Endothelial cell of umbilical vein (primary cell): ENCODE measurements at places on chromosomes 16 and 17. TPM values are rescaled to one million over a fixed set of nuclear protein-coding genes. Genes with fewer than 3 reads are reported as not detected.
A peak's percentile ranks its signal among the peaks of the same experiment; 100 is the strongest.

- no peaks in the 10 kb centered on the region for H3K36me3 ChIP-seq
- DNase-seq = no peak
- H3K4me1 ChIP-seq = peaks cover 3% of the 10 kb centered on the region
- no peak overlapping the region for H3K27ac ChIP-seq
Observed at GRCh38 chr17:67605256-67605912, 112.4 kb upstream of the NOL11 start.

DNA sequence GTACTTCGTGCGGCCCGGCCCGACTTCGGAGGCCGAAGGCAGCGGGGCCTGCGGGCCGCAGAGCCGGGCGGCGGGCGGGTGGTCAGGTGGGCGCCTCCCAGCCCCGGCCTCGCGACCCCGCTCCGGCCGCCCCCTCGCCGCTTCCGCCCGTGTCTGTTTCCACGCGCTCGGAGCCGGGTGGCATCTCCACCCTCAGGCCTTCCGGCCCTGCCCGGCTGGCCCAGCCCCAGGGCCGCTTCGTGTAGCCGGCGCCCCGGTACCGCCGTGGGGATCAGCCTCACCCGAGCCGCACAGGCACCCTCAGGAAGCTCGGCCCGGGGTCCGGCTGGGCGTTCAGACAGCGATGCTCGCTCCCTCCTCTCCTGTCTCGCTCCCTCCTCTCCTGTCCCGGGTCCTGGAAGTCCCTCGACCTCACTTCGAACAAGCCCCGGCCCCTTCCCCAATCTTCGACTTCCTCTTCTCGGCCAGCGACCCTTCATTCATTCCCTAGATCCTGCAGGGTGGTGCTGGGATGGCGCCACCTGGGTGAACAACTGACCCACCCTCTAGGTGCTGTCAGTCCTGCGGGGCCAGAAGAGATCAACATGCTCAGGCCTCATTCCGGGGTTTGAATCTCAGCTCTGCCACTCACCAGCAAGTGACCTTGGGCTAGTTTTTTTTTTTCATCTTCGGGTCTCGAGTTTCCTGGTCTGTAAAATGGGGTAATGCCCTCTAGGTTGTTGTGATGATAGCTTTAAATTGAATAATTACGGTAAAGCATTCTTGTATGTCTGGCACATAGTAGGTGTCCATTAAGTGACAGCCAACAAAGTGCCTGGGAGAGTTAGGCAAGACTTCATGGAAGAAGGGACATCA, 610 bp downstream of the VPS4A start:
- peak overlapping the region; percentile 30 for H3K27ac ChIP-seq
- no peak for DNase-seq
- peak overlapping the region; percentile 56 for H3K4me3 ChIP-seq
- H3K36me3 ChIP-seq = peaks cover 10% of the 10 kb centered on the region
- H3K4me1 ChIP-seq = peaks cover 10% of the 10 kb centered on the region

GRCh38 chr16:80300876-80301275, 239.9 kb upstream of the DYNLRB2 start:
- H3K4me1 ChIP-seq = peaks cover 13% of the 10 kb centered on the region
- H3K4me3 ChIP-seq = no peak overlapping the region
- no peak for DNase-seq
- no peak overlapping the region for H3K27ac ChIP-seq
- H3K36me3 ChIP-seq = no peaks in the 10 kb centered on the region
- no peaks in the 10 kb centered on the region for H3K27me3 ChIP-seq

NFAT5 gene
- total RNA-seq = 42.0 and 49.5 TPM in 2 replicates

DNA sequence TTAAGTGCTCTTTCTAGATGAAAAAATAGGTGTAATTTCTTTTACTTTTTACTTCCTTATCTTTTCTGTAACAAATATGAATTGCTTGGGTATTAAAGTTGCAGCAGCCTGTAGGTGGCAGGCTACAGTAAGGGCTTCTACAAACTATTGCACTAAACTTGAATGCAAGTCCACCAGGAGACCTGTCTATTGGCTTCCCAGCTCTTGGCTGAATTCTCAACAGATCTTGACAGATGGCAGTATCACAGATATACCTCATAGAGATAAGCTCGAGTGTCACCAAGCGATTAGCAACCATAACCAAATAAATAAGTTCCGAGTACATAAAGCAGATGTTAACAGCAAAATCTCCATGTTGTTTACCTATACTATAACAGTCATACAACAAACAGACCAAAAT, 5.9 kb downstream of the BBS2 start:
- H3K4me3 ChIP-seq = no peak overlapping the region
- H3K27me3 ChIP-seq = no peaks in the 10 kb centered on the region
- H3K4me1 ChIP-seq = peaks cover 9% of the 10 kb centered on the region
- no peak overlapping the region for H3K27ac ChIP-seq

DNA sequence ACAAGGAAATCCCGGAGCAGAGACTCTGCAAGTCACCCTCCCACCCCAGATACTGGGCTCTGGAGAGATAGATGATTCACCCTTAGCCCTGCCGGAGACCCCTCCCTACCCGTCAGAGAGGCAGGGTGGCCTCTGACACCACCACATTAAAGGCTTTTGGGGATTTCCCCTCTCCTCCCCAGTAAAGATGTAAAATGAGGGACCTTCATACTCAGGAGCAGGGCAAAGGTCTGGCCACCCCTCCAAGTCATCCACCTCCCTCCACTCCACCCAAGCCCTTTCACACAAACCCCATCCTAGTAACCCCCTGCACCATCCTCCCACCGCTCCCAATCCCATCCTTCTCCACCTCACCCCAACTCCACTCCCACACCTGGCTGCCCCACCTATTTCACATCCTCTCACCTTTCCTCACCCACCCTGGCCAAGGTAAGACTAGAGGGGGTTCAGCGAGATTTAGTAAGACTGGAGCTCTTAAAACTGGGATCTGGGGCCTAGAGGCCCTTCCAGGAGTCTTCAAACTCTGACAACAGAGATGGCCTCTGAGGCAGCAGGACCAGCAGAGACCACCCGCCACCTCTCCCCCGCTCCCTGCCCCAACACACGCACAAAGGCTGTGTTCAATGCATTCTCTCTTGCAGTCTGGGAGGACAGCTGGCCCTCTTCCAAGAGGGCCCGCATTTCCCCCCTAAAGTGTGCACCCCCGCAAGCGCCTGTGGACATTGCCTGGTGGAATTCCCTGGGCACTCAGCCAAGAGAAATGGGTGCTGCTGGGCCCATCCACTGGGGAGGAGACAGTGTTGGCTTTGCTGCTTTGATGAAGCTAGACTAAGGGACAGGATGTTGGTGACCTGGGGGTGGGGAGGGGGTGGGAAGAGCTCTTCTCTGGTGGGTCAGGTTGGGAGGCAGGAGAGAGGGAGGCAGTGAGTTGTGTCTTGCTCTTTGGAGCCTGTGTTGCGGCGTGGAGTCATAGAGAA, 1.1 kb downstream of the ABAT start:
- peaks cover 6% of the 10 kb centered on the region for H3K4me1 ChIP-seq
- no peak overlapping the region for H3K27ac ChIP-seq
- H3K36me3 ChIP-seq = no peaks in the 10 kb centered on the region
- H3K27me3 ChIP-seq = no peaks in the 10 kb centered on the region
- H3K4me3 ChIP-seq = no peak overlapping the region
- no peak for DNase-seq

DNA sequence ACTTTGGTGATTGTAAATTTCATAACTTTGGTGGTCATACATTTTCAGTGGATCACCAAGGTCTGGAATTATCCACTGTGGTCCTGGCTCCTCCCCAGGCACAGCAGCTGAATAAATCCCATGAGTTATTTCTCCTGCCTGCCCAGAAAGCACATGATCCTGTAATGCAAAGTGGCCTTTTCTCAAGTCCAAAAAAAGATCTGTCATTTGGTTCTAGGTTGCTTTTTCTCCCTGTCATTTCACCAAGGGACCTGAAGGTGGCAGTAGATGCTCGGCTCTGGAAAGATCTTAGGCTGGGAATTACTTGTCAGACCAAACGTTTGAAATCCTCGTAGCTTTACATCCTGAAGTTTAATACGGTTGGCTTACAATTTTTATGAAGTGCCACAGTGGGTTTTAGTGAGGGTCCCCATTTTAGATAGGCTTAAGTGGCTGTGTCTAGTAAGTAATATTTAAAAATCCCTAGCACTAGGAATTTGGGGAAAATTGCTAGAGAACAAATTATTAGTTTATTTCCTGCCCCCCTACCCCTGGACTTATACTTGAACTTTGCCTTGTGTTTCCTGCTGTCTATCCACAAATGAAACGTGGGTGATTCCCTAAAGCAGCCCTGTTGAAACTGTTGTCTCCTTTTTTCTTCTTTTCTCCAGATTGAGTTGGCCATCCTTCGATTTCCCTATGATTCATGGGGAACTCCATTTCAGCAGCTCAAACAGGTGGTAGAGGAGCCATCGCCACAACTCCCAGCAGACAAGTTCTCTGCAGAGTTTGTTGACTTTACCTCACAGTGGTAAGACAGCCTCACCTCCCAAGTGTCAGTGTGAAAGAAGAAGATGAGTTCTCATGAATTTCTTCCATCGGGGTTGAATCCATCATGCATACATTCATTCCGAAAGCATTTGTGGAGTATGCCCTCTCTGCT, 111.7 kb downstream of the MAP2K6 start:
- no peak overlapping the region for H3K27ac ChIP-seq
- peak; percentile 82 for DNase-seq
- no peak overlapping the region for H3K4me3 ChIP-seq
- no peaks in the 10 kb centered on the region for H3K27me3 ChIP-seq

GRCh38 chr17:44850612-44851011, 2.9 kb downstream of the HIGD1B start:
- H3K4me3 ChIP-seq = no peak overlapping the region
- H3K4me1 ChIP-seq = no peaks in the 10 kb centered on the region
- no peaks in the 10 kb centered on the region for H3K27me3 ChIP-seq
- no peak for DNase-seq
- no peak overlapping the region for H3K27ac ChIP-seq

DNA sequence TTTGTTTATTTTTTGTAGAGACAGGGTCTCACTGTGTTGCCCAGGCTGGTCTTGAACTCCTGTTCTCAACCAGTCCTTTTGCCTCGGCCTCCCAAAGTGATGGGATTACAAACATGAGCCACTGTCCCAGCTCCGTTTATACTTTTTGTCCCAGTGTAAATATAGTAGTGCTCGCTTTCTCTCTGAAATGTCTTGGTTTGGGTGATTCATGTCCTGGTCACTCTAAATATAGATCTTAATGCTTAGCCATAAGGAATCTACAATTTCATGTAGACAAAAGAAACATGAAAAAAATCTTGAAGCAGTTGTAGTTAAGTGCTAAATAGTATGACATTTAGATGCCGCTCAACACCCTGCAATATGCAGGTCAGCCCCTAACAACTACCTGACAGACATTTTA, 126.9 kb downstream of the KATNIP start:
- H3K27ac ChIP-seq = peak overlapping the region; percentile 66
- no peak overlapping the region for H3K4me3 ChIP-seq
- H3K27me3 ChIP-seq = no peaks in the 10 kb centered on the region
- DNase-seq = peak; percentile 20
- H3K36me3 ChIP-seq = peaks cover 4% of the 10 kb centered on the region
- H3K4me1 ChIP-seq = peaks cover 10% of the 10 kb centered on the region

DNA sequence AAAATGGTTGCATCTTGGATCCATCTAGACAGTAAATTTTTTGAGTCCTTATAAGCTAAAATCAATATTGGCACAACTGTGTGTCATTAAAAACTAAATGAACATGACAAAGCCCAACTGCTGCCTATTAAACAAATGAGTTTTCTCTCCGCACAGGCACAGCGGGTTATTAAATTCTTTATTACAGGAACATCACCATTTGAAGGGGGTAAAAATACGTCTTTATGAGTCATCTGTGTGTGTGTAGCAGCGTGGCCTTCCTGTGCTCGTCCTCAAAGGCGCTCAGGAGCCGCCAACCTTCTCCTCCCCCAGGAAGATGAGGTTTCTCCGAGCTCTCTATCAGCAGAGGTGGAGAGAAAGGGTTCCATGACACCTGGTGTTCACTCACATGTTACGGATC, 62.6 kb upstream of the SDK2 start:
- no peak overlapping the region for H3K27ac ChIP-seq
- H3K4me3 ChIP-seq = no peak overlapping the region
- DNase-seq = no peak
- no peaks in the 10 kb centered on the region for H3K36me3 ChIP-seq
- H3K27me3 ChIP-seq = no peaks in the 10 kb centered on the region

DNA sequence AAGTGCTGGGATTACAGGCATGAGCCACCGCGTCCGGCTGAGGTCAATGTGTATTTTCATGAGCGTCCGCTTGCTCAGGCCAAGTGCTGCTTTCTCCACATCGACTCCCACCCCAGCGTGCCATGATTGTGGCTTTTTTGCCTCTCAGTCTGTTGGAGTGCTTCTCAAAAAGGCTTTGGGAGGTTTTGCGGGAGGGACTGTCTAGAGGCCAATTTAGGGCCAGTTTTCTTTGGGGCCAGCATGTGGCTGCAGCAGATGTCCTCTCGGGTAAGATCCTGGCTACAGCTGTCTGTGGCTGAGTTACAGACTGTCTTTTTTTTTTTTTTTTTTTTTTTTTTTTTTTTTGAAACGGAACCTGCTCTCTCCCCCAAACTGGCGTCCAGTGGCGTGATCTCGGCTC, 6.5 kb downstream of the C16orf90 start:
- no peaks in the 10 kb centered on the region for H3K4me1 ChIP-seq
- H3K4me3 ChIP-seq = no peak overlapping the region
- peaks cover 26% of the 10 kb centered on the region for H3K36me3 ChIP-seq
- H3K27me3 ChIP-seq = no peaks in the 10 kb centered on the region
- DNase-seq = no peak
- no peak overlapping the region for H3K27ac ChIP-seq

EPN2 gene
- 55.3 and 70.5 TPM in 2 replicates for total RNA-seq

DNA sequence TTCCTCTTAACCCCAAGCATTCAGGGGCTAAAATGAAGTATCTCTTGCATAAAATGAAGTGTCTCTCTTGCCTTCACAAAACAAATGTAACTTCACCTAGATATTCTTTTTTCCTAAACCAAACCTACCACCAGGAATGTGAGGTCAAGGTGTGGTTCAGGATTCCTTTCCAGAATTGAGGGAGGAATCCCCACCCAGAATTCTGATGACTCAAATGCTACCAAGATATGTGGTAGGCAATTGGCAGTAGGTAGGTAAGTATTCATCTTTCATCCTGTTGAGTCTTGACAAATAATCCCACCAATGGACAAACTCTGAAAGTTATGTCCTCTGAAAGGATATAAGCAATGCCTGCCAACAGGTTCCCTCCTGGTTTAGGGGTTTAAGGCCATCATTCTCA, 26.2 kb downstream of the TRIM16 start:
- H3K4me1 ChIP-seq = peaks cover 13% of the 10 kb centered on the region
- no peaks in the 10 kb centered on the region for H3K36me3 ChIP-seq
- no peaks in the 10 kb centered on the region for H3K27me3 ChIP-seq

GRCh38 chr16:35134471-35134870, 1675.1 kb downstream of the TP53TG3F start:
- H3K27ac ChIP-seq = no peak overlapping the region
- no peak for DNase-seq
- H3K4me1 ChIP-seq = no peaks in the 10 kb centered on the region
- H3K27me3 ChIP-seq = no peaks in the 10 kb centered on the region
- H3K36me3 ChIP-seq = no peaks in the 10 kb centered on the region

CLEC3A gene
- not detected in 2 replicates for total RNA-seq
